ENCODE measurements at places on chromosomes 13 and 19.

DNA sequence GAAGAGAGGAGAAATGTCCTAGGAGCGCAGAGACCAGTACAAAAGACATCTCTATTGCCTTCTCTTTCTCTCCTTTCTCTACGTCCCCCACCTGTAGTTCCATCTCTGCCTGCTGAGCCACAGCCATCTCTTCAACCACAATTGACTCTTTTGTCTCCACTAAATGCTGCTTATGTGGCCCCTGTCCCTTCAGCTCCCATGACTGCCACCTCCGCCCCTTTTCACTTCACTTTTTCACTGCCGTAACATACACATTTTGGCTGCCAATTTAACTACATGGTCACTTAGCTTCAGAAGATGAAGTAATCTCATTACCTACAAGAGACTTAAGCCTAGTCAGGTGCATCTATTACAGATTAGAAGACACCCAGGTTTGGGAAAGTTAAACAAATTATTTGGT is 81.9 kb downstream of the MZT1 start:
- no peak for DNase-seq

GRCh38 chr19:6772028-6772865 is at the start of gene VAV1:
VAV1 (plus strand) TSS chr19:6772708; CDS start chr19:6772808, 100 bp downstream.
- no peak for DNase-seq

GRCh38 chr13:78659450-78659730 is 435 bp upstream of the OBI1 start:
- DNase-seq, result no peak

DNA sequence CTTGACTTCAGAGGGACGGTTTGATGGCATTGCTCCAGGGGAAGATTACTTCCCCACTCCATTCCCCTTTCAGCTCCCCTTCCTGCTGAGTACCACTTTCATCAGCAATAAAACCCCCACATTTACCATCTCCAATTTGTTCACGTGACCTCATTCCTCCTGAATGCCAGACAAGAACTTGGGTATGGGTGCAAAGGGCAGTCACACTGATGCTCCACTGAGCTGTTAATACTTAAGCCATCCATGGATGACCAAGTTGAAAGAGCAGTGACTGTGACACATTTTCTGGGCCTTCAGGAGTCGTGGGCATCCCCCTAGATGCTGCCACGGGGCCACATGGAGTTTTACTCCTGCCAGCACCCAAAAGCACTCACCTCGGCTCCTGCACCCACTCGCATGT is 93.1 kb downstream of the STOML3 start:
- DNase-seq, result no peak

DNA sequence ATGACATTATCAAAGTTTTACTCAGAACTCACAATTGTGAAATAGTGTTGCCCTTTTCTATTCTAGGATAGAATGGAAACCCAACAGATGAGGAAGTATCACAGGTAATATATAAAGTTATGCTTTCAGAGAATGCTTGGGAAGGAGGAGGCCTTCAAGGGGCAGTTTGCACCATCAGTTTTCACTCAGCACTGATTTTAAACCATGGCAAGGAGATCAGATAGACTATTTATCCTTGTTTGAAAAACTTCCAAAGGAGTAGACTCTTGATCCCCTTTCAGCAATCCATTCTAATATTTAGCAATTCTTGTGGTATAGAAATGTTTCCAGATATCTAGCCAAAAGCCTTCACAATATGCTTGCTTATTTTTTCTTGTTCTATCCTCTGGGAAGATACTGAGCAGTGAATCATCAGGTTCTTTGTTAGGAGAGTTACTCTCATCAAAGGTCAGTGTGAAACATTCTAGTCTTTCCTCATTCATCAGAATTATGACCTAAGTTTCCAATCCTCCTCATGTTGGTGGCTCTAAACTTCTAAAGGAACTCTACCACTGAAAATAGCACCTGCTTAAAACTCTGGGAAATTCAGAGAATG is 3.8 kb downstream of the GPC6 start:
- no peak for DNase-seq

- no peak for DNase-seq
These were observed 13.4 kb upstream of the ALOX5AP start for GRCh38 chr13:30721936-30722335.

DNA sequence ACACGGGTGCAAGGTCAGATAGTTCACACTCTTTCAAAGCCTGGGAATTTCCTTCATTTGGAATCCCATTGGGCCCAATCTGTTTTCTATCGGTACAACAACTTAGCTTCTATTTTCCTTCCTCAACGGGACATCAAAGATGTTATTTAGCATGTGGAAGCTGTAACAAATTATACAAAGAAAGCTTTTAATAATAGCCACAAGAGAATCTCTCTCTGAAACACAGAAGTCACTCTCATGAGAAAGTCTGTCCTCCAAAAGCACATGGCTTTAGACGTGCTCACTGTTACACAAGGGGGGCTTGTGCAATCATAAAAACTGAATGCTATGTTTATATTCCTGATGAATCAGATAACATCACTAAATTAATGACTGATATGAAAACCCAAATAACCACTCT is 28.9 kb upstream of the CYSLTR2 start:
- DNase-seq, result no peak

DNA sequence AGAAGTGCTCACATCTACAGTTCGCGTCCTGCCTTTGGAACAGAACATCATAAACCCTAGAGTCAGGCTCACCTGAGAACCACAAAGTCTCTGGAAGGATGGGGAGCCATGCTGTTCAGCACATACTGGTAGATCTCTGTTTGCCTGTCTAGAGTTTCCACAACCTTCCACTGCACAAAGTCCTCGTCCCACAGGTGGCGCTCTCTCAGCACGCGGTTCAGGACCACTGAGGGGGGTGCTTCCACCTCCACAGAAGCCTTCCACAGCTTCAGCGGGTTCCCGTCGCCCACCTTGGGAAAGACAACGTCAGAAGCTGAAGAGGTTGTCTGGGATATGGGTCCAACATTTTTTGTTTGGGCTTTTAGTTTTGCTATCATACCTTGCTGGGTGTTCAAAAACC is 93.6 kb downstream of the KL start:
- no peak for DNase-seq

- no peak for DNase-seq
These were observed 62.8 kb upstream of the ATP12A start for GRCh38 chr13:24617256-24618010.

- no peak for DNase-seq
These were observed 82.8 kb downstream of the SIPA1L3 start for GRCh38 chr19:37989855-37990254.

GRCh38 chr19:17289489-17289888 is 7.8 kb downstream of the ANKLE1 start:
- DNase-seq, result peak; percentile 69

DNA sequence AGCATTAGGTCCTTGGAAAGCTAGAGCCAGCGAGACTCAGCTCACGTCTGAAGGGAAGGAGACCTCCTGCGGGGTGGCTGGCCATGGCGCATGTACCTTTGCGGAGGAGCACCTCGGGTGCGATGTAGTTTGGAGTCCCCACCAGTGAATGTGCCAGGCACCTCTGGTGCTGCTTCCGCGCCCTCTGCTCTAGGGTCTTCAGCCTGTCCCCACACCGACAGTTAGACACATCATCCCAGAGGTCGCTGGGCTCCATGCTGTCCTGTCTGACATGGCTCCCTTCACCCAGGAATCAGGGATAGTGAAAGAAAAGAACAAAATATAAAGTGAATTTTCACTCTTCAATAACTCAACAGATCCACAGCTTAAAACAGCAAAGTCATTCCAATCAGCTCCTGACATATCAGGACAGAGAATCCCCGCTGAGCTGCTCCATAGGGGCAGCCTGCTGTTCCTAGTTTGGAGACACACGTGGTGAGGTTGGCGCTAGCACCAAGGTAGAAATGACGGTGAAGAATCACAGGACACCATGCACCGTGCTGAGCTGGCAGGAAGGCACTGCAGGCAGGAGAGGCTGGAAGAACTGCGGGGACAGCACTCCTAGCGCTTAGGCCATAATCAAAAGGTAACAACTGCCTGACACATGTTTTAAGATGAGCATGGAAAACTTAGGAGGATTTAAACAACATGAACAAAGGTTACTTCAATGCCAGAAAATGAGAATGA is 79.0 kb upstream of the XPO4 start:
- DNase-seq, result no peak

GRCh38 chr19:57719901-57720519 is 7.4 kb downstream of the ZNF671 start:
- no peak for DNase-seq

DNA sequence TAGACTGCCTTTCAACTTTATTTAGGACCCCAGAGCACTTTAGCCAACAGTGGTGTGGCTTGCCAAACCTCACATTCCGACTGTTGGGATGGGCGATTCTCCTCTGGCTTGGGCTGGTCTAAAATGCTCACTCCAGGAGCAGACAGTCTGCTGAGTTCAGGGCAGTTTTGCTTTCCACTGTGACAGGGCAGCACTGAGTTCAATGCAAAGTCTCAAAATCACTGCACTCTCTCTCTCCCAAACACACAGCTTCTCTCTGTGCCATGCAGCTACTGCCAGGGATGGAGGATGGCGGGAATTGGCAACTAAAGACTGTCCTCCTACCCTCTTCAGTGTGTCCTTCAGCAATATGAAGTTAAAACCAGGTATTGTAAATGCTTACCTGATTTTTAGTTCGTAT is 13.2 kb downstream of the NAPSA start:
- DNase-seq, result no peak

GRCh38 chr13:61247149-61247936 is 168.3 kb downstream of the PCDH20 start:
- DNase-seq, result no peak

- no peak for DNase-seq
These were observed 835.0 kb upstream of the PCDH20 start for GRCh38 chr13:62250501-62251201.

- no peak for DNase-seq
These were observed 4.4 kb upstream of the CYP4F2 start for GRCh38 chr19:15902254-15902653.

GRCh38 chr13:20174656-20175405 is 14.0 kb upstream of the GJA3 start:
- no peak for DNase-seq

GRCh38 chr19:4277191-4277696 is 1.8 kb upstream of the SHD start:
- no peak for DNase-seq

- DNase-seq, result no peak
These were observed 5.3 kb upstream of the PRKCG start for GRCh38 chr19:53876651-53877224.

DNA sequence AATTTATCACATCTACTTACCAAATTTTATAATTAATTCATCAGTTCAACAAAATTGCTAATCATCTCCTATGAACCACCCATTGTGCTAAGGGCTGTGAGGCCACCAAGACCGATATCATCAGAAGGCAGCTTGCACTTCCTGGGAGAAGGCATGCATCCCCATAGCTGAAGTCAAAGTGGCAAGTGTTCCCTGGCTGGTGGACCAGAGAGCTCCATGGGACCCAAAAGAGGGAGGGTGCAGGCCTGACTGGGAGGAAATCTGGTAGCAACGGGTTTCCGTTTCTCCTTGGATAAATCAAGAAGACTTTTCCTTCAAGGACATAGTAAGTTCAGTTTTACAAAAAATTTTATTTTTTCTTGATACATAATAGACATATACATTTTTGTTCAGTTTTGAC is 325.2 kb downstream of the FGF9 start:
- no peak for DNase-seq

- DNase-seq, result no peak
These were observed 170.0 kb downstream of the KDM4B start for GRCh38 chr19:5138606-5139582.

DNA sequence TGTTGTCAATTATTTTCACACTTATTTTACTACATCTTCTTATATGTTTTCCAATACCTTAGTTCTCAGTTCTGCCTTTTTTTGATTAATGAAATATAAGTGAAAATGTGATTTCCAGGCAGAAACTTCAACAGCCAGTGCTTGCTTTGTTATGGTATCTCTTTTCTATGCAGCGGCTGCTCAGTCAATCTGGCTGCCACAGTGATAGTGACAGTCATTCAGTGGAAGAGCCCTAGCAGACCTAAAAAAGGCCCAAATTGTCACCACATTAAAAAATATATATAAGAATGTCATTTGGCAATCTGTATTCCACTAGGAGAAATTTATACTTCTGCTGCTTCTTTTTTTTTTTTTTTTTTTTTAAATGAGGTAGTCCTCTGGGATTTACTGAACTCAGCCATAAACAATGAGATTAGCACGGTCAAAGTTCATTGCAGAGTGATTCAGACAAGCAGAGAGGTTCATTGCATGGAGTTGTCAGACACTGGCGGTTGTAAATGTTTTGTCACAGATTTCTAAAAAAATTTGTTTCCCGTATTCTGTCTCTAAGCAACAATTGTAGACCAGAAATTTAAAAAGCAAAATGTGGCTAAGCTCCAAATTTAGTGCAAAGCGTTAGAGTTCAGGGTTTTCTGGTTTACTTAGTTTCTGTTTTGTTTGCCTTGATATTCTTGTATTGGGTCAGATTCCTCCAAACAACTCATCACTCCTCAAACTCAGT is 94.7 kb upstream of the PRR20A start:
- DNase-seq, result no peak

GRCh38 chr13:100826441-100826840 is 151.8 kb upstream of the TMTC4 start:
- no peak for DNase-seq

- DNase-seq, result peak; percentile 60
These were observed 5.9 kb upstream of the EHD2 start for GRCh38 chr19:47707135-47707925.

DNA sequence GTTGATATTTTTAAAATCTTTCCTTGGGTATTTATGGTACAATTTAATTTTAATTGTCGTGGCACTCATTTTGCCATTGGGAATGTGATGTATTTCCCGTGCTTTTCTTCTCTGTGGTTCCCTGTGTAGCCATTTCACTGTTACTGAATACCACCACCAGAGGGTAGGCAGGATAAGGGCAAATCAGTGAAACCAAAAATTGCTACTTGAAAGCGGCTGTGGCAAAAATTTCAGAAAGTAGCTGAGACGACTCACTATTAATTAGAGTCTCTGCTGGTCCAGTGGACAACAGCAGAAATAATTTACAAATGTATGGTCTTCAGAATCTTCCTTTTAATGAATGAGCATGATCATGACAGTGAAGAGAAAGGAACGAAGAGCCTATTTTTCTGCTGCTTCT is 34.4 kb upstream of the MIR17HG start:
- DNase-seq, result no peak

DNA sequence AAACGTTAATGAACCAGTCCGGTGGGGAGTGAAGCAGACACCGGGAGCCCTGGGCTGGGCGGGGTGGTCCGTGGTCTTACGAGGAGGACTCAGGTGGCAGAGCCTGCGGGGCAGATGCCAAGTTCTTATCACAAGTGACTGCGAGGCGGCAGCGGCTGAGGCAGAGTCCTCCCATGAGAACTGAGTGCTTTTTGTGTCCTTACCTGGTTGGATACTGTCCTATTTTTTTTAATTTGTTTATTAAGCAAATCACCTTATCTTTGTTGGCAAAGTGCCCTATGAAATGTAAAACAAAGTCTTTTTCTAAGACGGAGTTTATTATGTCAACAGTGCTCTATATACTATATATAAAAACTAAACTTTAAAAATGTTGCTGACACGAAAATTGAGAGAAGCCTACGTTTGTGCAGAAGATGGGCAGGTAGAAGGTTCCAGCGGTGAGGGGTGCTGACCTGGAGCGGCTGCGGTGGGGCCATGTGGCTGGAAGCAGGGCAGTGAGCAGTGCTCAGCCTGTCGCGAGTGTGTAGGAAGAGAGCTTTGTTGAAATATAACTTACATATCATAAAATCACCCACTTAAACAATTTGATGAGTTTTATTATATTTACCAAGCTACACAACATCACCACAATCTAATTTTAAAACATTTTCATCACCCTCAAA is 82.2 kb downstream of the ATP11A start:
- DNase-seq, result no peak

- no peak for DNase-seq
These were observed 5.9 kb downstream of the LGALS16 start for GRCh38 chr19:39661565-39661964.

GRCh38 chr13:100987948-100988347 is 313.4 kb upstream of the TMTC4 start:
- peak; percentile 12 for DNase-seq

Data from neuronal stem cell (in vitro differentiated cells).